Activated CD8-positive, alpha-beta T cell treated with anti-CD3 and anti-CD28 coated beads for 36 hours (primary cell): ENCODE measurements at places on chromosomes 2 and 18.
A peak's percentile ranks its signal among the peaks of the same experiment; 100 is the strongest.

DNA sequence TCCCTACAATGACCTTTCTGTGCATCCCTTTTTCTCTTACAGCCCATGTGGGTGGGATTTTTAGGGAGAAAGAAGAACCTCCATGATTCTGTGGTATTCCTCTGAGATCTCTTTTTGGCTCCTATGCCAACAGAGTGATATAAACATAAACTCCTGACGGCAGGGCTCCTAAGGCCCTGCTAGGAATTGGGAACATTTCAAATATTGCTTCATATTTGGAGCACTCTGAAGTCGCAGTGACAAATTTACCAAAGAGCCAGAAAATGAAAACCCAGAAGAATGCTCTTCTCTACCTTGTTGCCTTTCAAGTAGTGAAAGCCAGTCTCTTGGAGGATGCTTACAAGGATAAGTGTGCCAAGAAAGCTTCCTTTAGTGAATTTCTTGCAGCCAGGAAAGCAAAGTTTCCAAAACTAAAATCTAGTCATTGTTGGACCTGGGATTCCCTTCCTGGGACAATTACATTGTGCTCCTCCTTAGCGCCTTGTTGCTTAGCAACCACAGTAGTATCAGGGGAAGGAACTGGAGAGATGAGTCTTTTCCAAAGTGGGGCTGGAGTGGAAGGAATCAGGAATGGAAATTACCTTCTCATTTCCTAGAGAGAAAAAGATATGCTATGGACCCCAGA, 7.3 kb upstream of the SETBP1 start:
- no peak for DNase-seq

GRCh38 chr18:62464266-62464665, 58.6 kb upstream of the ZCCHC2 start:
- DNase-seq: no peak

DNA sequence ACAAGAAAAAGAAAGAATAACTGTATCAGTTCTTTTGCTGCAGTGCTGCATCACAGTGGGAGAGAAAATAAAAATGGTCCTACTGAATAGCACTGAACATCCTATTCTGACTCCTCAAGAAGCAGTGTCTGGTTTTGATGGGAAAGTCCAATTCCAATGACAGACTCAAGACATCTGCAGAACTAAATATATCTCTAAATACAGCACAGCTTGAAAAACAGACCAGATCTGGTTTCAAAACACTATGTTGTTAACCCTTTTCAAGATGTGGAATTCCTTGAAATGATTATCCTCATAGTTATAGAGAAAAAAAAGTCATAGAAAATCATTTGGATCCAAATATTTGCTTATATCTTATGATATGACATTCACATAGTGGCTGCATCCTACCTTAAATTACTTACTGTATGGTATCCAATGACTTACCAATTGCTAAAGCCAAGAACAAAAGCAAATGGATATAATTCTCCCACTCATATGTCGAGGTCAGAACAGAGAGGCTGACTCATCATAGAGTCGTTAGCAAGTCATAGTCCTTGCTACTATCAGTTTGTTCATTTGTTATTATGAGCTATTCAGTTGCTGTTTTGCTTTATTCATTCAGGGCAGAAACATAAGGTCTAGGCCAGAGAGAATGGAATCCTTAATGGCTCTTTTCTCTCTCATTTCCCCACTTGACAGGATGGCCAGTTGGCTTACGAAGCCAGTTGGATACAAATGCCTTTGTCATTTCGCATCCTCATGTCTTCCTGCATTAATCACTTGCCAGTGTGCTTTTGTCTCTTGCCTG, 62.5 kb upstream of the ACVR2A start:
- no peak for DNase-seq

DNA sequence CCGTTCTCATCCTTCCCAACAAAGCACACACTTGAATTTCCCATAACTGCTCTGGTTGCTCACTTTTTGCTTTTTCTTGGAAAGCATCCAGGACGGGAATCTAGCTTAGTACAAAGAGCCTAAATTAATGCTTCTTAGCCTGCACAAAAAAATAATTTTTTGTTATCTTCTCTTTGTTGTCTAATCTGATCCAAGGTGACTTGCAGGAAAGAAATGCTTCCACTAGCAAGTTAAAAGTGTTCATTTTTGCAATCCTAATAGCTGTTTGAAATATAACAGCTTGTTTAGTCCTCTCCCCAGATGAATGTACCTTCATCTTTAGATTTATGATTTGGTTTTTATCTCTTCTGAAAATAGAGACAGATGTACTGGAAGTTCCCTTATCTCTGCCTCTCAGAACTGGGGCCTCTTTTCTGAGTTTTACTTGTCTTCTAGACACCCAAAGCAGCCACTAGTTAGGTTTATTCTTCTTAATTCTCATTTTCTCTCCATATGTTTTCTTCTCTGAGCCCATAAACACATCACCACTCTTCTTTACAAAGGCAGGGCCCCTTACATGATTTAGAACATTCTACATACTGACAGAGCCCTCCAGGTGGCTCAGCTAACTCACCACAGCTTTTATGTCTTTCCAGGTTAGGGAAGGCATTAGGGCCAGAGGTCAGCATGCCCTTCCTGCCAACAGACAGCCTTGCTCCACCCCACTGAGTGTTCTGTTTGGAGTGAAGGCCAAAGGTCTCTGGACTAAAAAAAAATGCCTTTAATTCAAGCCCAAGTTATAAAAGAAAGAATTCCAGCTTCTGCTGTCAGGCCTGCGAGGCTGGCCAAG, 74.7 kb upstream of the MAP4K3 start:
- no peak for DNase-seq

GRCh38 chr2:10588931-10589330, 100.8 kb downstream of the NOL10 start:
- no peak for DNase-seq

DNA sequence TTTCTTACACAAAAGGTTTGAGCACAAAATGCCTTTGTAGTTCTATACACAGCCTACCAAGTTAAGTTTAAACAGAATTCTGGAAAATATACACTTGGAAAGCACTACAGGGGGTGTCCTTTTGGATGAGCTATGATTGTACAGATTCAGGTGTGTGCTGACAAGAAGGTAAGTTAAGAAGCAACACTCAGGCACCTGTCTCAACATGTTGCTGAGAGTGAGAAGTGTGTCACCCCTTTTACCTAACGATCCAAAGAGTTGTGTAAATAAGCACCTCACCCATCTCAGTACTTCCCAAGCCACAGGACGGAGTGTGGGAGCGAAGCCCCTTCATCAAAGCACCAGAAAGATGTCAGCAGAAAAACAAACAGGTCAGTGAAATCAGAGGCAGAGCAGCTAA, 109.5 kb upstream of the DAPL1 start:
- DNase-seq: no peak

DNA sequence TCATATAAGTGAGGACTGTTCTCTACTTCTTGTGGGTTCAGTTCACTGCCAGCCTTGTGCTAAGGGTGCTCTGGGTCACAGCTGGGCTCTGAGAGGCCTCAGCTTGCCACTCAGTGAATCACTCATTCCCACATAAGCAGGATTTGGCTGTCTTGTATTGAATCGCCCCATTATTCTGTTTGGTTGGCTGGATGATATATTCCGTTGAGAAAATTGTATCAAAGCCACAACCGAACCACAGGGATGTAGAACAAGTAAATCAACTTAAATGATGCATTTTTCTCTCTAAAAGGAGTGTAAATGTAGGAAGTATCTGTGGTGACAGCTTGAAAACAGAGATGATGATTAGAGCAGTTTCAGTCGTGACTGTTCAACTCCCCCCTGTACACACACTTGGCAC, 39.6 kb downstream of the TTC39C start:
- peak; percentile 62 for DNase-seq

- DNase-seq: peak; percentile 96
These were observed 18.6 kb upstream of the COL6A3 start for GRCh38 chr2:237432484-237433092.

GRCh38 chr2:184006998-184007397, 591.3 kb upstream of the ZNF804A start:
- no peak for DNase-seq

GRCh38 chr2:59250307-59250677, 1009.2 kb upstream of the FANCL start:
- no peak for DNase-seq

- no peak for DNase-seq
These were observed 16.2 kb upstream of the MAPRE2 start for GRCh38 chr18:35024965-35025364.

GRCh38 chr2:189218236-189218635, 38.7 kb upstream of the COL5A2 start:
- no peak for DNase-seq

- no peak for DNase-seq
These were observed 434 bp upstream of the DUSP19 start for GRCh38 chr2:183078163-183078463.

DNA sequence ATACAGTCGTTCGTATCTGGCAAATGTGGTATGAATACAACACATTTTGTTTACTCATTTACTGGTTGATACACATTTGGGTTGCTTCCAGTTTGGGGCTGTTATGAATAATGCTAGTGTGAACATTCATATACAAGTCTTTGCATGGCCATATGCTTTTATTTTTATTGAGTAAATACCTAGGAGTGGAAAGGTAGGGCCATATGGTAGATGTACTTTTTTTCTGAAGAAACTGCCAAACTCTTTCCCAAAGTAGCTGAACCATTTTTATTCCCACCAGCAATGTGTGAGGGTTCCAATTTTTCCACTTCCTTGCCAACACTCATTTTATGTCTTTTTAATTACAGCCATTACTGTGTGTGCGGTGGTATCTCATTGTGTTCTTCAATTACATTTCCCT, 496.2 kb upstream of the NRXN1 start:
- no peak for DNase-seq

DNA sequence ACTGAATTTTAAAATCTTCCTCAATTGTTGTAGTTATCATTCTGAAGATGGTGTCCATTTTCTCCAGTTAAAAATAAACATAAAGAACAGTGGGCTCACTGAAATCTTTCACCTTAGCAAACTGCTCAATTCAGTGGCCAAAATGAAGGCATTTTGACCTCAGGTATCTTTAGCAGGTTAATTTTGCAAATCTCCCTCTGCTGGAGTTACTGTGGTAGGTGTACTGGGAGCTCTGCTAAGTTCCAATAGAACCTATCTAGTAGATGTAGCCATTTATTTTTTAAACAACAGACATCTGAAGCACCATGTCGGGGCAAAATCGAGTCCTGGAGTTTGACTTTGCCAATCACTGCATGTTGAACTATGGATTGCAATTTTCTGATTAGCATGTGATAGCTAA, 177.1 kb downstream of the IRS1 start:
- DNase-seq: no peak

GRCh38 chr18:63960891-63961290, 9.0 kb upstream of the SERPINB8 start:
- DNase-seq: no peak

DNA sequence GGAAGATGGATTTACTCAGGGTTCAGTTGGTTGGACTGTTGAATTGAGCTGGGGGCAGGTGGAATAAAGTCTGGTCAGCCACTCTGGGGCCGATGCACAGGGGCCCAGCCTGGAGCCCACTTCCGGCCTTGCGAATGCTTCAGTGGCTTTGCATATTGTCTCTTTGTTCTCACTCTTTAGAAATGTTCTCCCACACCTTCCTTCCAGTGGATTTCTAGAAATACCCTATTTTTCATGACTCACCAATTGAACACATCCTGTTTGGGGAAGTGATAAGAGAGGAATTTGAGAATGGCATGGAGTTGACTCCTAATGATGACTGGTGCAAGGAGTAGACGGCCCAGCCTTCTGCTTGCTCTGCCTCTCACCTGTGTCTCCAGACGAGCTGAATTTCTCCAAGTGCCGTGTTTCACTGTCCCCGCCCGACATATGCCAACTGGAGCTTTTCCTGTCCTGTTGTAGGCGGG, 28.1 kb downstream of the ASAP2 start:
- no peak for DNase-seq

DNA sequence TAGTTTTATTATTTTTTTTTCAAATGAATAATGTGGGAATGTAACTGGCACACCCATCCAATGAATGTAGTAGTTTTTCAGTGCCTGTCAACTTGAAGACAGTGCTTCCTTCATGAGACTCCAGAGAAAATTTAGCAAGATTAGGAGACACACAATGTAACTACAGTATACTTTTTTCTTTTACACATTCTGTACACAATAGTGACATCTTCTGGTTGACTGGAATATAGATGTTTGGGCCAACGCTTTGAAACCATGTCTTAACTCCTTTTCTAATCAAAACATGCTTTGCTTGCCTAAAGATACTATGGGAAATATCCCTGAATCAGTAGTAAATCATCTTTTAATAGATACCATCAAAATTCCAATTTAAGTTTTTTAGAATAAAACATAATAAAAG, 229.5 kb upstream of the ZC3H15 start:
- DNase-seq: no peak

DNA sequence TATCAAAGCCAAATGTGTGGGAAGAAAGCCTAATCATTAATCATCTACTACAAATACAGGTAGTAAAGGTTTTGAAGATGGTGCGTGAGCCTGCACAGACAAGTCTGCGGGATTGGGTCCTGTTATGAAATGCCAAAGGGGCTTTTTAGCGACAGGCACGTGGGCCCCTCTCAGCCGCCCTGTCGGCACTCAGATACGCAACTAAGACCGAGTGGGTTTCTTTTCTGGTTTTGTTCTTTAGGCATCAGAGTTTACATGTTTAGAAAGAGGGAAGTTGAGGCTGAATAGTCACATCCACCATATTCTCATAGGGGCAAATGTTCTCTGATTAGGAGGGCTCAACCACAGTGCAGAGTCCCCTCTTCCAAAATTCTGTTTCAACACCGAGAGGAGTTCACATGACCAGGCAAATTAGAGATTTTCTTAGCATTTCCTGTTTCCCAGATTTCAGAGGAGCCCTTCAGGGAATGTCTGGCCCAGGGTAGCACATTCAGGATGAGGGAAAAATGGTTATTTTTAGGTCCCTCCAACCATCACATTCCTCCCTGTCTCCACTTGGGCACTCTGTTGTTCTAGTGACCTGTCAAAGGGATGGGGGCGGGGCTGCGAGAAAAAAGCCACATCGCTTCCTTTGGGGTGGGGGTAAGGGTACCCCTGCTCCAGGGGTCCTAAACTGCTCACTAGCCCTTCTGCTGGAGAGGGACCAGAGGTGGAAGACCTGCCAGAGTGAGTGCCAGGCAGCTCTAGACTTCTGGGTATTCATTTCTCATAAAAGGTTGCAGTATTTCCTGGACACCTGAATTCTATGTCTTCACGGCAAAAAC, 159.2 kb downstream of the BCL2 start:
- peak; percentile 58 for DNase-seq

GRCh38 chr18:75638776-75639471, 211.4 kb upstream of the SMIM21 start:
- no peak for DNase-seq

- DNase-seq: peak; percentile 31
These were observed 148.3 kb downstream of the PLCL1 start for GRCh38 chr2:197952540-197953202.

- DNase-seq: no peak
These were observed 159.5 kb downstream of the MYT1L start for GRCh38 chr2:2171624-2172023.

GRCh38 chr2:70141212-70141901, 49.5 kb downstream of the C2orf42 start:
- peak; percentile 90 for DNase-seq
